NCI-H69 (cell line): ENCODE measurements at places on chromosomes 6 and 20.

DNA sequence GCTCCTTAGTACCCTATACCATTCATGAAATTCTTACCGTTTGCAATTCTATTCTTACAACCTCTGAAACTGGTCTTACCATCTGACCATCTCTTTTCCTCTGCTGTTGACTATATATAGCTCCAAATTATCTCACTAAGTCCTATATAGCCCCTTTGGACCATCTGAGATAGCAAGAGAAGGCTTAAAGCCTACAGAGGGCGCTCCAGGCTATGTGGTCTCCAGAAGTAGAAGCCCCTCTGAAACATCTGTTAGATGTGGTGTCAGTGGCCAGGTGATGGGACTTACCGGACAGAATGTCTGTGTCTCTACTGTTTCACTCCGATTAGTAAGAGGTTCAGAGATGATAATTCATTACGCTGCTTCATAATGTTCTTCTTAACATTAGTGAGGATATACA, 140.7 kb upstream of the BMP2 start:
- peak; percentile 21 for DNase-seq

DNA sequence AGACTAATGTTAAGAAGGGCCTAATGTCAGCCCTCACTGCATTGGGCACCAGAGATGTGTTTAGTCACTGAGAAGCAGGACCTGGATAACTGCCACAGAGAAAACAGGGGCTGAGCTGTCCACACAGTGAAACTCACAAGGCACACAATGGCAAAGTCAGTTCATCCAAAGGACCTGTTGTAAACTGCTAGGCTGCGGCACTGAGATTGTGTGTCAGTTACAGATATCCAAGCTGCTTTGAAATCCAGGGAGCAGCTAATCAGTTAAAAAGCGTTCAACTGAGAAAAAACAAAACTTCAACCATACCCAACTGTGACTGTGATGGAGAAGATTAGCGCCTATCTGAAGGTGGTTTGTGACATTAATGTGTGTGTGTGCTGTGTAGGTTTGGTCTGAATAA, 27.8 kb upstream of the TMEM14A start:
- DNase-seq = peak; percentile 48

- no peak for DNase-seq
Observed at GRCh38 chr20:37090407-37090806, 5.4 kb downstream of the RBL1 start.

DNA sequence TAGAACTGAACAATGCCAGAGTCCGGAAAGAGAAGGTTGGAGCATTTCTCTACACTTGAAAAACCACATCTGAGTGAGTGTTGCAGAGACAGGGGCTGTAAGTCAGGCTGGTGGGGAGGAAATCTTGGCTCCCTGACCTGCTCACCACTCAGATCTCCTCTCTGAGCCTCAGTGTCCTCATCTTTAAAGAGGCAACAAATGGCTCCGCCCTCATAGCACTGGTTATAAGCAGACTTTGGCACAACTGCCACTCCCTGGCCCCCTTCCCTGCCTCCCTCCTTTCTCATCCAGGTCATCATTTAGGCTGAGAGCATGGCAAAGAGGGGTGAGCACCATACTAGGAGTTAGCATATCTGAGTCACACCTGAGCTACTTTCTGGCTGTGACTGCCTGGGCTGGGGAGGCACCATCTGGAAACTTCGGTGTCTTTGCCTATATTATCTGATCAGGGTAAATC, 10.6 kb downstream of the SIRPG start:
- DNase-seq = no peak

DNA sequence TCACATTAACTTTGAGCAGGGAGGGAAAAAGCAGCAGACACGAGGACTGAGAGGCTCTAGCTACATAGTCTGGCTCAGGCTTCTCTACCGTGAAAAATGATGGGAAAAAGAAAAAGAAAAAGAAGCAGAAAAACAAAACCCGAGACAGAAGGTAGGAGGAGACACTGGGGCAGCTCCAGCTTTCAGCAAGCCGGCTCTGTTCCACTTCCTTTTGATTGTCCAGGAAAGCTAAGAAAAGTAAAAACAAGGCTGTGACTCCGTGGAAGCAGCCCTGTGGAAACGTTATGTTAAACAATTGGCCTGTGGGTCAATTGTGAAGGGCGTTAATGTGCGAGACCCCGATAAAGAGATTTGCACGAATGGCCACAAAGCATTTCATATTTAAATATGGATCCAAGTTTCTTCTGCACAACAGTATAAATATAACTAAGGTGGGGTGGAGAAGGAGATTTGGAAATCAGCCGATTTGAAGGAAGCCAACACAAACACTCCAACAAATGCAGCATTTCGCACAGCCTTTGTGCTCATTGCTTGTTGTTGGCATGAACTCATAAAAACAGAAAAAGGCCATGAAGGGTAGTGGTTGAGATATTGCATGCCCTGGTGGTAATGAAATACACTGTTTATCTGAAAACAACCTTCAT, 236.9 kb upstream of the JAG1 start:
- DNase-seq = no peak

GRCh38 chr6:120077489-120077888, 727.9 kb upstream of the MAN1A1 start:
- peak; percentile 92 for DNase-seq

DNA sequence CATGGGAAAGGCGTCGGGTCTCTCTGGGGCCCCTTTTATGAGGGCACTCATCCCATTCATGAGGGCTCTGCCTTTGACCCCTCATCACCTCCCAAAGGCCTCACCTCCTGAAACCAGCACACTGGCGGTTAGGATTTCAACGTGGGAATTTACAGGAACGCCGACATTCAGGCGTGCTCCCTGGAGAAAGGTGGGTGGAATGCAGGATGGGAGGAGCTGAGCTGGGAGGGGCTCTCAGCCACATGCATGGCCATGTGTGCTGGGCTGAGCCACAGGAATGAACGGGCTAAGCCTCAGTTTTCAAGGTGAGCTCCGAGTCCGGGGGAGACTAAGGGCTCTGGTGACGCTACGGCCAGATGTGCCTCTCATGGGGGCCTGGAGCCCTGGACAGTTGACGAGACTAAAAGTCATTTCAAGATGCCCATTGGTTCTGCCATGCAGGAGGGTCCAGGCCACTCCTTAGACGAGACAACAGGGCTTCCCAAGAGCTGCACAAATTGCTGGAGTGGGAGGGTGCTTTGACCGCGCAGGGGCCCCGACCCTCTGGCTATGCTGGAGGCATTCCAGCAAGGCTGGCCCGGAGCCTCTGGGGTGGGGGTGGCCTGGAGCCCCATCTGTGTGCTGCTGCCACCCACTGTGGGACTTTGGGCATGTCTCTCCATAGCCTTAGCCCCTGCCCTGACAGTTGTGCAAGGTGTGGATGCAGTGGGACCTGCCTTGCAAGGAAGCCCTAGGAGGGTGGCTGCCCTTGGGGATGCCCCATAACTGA, 3.8 kb upstream of the ARFGAP1 start:
- no peak for DNase-seq

DNA sequence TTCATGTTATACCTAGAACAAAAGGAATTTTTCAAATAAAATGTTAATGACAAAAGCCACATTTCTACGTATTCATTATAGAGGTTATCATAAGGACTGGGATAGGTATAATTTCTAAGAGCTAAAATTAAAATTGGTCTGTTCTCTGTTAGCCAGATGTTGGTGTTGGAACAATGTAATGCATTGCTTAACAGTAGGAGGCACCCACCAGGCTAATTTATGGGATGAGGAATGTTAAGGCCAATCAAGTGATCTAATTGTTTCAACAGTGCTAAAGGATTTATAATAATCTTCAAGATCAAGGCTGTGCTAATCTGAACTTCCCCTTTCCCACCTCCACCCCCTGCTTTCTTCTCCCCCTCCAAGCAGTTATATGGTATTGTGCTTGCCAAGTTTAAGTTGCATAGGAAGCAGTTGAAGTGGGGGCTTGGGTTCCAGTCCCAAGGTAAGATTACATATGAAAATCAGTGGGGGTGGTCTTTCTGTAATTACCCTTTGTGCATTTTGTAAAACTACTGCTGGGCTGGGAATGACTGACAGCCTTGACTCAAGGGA, 89.2 kb upstream of the BACH2 start:
- no peak for DNase-seq

GRCh38 chr20:1327827-1328679, 886 bp downstream of the SDCBP2 start:
- no peak for DNase-seq

GRCh38 chr20:50789968-50790650, 4.8 kb upstream of the BCAS4 start:
- no peak for DNase-seq

- no peak for DNase-seq
Observed at GRCh38 chr20:52981051-52981450, 8.9 kb downstream of the TSHZ2 start.

- no peak for DNase-seq
Observed at GRCh38 chr6:165910184-165910966, 247.3 kb upstream of the PDE10A start.

DNA sequence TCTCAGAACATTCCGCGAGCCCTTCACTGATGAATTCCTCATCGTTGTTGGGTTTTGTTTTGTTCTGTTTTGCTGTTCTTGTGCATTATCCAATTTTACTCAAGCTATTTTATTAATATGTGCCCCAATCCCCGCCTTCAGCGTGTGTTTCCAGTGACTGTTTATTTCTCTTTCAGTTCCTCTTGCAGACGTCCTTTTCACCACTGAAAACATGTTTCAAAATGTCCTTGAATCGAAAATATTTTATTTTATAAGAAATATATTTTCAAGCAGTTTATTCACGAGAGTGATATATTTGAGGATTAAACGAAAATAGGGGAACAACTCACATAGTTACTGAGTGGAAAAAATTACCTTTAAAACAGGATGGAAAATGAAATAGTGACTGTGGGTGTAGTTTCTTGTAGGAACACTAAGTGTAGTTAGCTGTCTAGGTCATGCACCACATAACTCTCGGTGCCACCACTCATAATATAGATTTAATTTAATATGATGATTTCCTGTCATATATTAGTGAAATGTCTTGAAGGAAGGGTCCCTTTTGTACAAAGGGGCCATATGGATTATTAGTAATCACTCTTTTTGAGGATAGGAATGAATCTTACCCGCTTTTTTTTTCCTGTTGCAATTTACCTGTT, 45.3 kb upstream of the HDDC2 start:
- no peak for DNase-seq
